Gastrocnemius medialis (tissue), 4 donors: ENCODE measurements at places on chromosomes 4 and X.

DNA sequence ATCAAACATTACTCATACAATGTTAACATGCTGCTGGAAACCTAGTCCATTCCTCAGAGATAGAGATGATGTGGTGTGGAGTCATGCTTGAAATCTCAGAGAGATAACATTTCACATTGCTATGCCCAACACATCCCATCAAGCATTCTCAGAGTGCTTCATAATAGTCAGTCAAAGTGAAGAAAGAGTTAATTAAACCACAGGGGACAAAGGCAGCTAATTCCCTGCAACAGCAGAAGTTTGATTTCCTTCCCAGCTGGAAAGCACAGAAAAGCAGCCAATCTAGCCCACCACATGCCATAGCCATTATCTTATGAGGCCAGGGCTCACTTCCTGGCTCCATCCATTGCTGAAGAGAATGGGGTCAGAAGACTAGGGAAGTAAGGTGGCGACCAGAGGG is 8.9 kb downstream of the KDR start:
- DNase-seq = no peak

- DNase-seq = no peak
Observed at GRCh38 chr4:31974490-31975002, 1254.4 kb downstream of the PCDH7 start.

- DNase-seq = no peak
Observed at GRCh38 chrX:18707426-18708049, at the start of gene PPEF1. Gene PPEF1 (plus strand): TSS chrX:18707645. CDS start chrX:18707781, 136 bp downstream.

DNA sequence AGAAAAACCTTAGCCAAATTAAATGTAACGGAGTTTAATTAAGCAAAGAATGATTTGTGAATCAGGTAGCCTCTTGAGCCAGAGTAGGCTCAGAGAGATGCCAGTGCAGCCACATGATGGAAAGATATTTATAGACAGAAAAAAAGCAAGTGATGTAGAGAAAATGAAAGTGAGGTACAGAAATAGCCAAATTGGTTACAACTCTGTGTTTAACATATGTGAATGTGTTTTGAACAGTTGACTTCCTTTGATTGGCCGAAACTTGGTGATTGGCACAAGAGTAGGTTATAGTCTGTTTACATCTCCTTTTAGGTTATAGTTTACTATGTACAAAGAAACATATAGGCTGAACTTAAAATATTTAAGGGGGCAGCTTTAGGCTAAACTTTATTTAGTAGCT is 459.9 kb upstream of the BOD1L1 start:
- DNase-seq = no peak

GRCh38 chrX:41014776-41015360 is 70.4 kb upstream of the USP9X start:
- no peak for DNase-seq

DNA sequence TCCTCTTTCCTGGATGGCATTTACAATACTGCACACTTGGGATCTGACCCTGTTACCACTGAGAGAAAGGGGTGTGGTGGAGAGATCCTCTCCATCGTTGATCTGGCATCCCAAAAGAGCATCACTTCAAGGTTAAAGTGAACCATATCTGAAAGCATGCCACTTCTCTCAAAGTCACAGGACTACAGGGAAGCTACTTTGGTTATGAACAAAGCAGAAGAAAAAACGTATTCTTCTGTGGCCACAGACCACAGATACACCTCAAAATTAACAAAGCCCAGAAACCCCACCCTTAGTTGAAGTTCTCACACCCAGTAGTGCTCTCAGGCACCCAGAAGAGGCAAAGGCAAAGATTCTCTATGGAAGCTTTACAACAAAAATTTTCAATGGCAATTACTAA is 108.3 kb downstream of the JADE1 start:
- no peak for DNase-seq

- no peak for DNase-seq
Observed at GRCh38 chrX:3548765-3549391, 164.6 kb downstream of the PRKX start.

- no peak for DNase-seq
Observed at GRCh38 chrX:148647651-148648050, 147.2 kb downstream of the AFF2 start.
